ENCODE measurements at places on chromosomes 6 and 20.
A peak's percentile ranks its signal among the peaks of the same experiment; 100 is the strongest.

GRCh38 chr20:22826306-22827230 lies 208.5 kb upstream of the SSTR4 start:
- DNase-seq: no peak

DNA sequence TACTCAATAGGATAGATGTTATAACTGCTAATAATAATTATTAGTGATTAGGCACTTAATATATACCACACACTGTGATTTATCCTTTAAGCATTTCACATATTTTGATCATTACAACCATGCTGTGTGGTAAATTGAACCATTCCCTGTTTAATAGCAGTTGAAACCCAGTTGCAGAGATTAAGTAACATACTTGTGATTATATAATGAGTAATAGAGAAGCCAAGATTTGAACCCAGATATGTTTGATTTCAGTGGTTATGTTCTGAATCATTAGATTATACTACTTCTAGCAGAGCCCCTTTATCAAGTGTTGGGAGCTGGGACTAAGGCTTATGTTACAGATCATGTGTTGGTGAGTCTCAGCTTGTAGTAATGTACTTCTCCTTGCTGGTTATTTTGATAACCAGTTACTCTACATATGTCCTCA lies 44.1 kb downstream of the STK4 start:
- no peak for DNase-seq

DNA sequence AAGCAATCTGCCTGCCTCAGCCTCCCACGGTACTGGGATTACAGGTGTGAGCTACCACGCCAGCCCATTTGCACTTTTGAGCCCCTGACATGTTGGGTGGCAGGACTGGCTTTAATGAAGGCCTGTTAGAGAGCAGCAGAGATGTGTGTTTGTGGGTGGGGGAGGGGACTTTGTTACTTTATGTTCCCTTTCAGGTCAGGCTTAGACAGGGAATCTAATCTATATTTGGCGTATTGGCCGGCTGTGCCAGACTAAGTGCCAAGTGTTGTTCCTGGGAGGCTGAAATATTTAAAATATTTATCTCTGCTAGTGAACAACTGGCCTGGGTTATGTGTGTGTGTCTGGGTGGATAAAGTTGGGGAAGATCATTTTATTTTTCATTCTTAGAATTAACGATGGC lies 6.1 kb downstream of the GMPR start:
- no peak for DNase-seq

DNA sequence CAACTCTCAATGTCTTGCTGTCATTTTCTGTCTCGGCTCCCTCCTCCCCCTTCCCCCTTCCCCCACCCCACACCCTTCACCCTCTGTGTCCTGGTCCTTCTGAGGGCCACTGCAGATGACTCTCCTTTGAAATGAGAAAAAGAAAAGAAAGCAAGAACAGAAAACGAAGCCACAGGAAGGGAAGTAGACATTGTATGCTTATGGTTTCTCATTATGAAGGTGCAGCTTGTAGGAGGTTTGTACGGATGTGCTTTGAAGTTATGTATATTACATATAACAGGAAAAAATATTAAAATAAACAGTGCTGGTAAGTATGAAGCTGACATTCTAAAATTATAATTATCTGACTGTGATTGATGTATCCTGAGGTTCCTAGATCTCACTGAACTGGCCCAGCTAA lies 6.3 kb upstream of the AAR2 start:
- no peak for DNase-seq

DNA sequence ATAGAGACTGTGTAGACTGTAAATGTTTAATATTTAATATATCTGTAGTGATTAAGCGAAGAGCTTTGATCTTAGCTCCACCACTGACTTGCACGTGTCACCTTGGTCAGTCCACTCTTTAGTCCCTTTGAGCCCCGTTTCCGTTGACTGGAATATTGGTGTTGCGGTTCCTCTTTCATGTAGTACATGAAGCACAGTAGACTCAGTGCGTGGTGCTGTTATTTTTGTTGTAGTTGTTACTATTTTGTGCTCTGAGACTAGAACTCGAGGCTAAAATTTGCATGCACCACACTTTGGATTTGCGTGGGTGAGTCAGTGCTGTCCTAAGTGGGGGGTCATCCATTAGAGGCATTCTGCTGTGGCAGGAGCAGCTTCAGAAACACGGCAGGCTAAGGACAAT lies 291.4 kb downstream of the QKI start:
- DNase-seq: no peak

DNA sequence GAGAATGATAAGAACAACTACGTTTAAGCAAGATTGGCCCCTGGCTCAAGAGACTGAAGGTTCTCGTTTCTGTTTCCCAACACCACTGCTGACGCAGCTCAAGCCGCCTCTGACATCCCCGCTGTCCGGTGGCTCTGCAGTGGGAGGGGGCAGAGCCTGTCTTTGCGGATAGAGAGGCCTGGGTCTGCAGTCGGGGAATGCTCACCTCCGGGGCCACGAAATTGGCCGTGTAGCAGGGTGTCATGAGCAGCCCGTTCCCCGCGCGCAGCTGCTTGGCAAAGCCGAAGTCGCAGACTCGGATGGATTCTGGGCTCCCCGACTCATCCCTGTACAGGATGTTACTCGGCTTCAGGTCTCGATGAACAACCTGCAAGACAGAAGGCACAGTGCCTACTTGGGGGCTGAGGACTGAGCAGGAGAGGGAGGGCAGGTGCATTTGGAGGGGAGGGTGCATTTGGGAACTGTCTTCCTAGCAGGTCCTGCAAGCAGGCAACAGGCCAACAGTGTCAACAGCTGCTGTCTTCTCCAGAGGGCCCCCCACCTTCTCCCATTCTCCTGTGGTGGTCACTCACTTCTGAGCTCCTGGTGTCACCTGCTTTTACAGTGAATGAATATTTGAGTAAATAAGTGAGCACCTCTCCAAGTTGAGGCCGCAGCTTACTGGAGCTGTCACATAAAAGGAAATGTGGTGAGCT lies 40.5 kb upstream of the MPC1 start:
- no peak for DNase-seq

GRCh38 chr6:17725083-17725482 lies 18.4 kb upstream of the NUP153 start:
- DNase-seq: no peak

DNA sequence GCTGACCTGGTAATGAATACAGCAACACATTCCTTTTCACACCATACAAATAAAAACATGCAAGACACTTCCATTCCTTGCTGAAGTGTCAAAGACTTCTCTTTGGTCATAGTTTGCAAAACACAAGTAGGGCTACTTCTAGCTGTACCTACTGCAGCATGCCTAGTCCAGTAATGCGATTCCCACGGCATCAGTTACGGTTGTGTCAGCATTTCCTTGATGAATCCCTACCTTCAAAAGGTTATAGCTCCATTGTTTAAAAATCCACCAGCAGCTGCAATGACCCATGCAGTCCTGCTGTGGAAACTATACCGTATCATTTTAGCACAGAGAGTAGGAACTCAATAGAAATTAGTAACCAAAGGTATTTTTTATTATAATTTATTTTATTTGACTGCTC lies 1371.5 kb downstream of the EPHA7 start:
- DNase-seq: no peak

DNA sequence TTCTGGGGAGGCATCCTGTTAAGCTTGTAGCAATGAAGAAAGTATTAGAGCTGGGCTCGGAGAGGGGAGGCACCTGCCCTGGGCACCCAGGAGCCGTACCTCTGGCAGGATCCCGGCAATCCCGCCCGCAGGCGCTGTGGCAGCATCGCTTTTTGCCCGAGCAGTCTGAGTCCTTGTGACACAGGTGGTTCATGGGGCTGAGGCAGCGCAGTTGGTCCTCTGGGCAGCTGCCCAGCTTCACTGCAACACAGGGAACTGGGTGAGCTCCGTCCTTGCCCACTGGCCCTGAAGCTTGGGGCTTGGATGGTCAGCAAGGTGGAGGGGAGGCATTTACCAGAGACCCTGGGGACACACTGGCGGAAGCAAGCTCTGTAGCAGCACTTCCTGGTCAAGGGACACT lies 4.7 kb downstream of the WFDC5 start:
- DNase-seq: no peak

- no peak for DNase-seq
Observed at GRCh38 chr6:43680308-43681200, 7.0 kb downstream of the MRPS18A start.

DNA sequence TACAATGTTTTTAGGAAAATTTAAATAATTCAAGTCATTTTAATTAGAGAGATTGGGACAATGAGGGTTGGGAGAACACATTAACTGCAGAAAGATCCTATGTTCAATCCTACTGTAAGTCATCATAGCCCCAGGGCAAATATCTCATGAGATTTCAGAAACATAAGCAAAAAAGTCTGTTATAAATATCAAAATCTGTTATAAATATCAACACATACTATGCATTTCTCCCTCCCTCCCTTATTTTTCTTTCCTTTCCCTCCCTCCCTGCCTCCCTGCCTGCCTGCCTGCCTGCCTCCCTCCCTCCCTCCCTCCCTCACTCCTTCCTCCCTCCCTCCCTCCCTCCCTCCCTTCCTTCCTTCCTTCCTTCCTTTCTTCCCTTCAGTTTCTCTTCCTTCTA lies 267.3 kb upstream of the SASH1 start:
- DNase-seq: no peak

DNA sequence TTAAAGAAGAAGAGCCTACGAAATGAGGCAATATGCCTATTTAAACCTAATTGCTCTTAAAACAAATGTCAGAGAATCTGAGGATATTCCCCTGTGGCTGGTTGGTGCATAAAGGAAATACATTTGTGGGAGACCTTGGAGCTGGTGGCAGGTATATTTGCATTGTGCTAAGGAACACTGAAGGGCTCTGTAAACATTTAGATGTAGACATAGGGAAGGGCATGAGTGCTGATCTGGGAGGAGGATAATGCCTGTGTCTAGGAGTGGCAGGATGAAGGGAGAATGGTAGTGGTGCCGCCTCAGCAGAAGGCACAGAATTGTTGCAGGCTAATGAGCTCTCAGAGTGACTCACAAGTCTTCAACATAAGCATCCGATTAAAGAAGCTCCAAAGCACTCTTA lies 85.8 kb downstream of the CD164 start:
- no peak for DNase-seq

DNA sequence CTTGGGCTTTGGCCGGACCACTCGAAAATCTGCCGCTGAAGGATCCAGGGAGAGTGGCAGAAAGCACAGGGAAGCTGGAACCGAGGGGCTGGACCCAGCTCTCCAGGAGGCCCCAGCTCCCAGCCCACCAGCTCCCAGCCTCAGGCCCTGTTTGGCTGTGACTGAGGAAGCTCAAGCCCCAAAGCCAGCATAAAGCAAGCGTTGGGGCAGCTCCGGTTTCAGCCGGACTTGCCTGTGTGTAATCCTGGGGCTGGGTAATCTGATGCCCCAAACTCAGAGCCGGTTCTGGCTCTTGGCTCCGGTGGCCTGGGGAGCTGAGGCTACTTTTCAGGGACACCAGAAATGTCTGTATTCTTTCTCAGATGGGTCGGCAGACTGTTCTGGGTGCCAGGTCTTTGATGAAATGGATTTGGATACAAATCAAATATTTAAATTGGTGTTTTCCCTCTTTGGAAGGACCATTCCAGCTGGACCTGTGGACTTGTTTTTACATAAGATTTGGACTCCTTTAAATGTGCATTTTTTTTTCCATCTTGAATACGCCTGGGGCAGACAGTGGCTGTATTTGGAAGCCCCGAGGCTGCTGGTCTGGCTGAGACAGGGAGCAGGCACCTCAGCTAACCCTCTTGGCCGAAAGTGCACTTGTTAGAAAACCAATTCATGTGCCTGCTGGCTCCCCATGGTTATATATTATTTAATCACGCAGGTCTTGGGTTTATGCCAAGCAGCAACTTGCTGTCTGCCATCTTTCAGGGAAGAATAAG lies 29.7 kb downstream of the RPP40 start:
- no peak for DNase-seq

DNA sequence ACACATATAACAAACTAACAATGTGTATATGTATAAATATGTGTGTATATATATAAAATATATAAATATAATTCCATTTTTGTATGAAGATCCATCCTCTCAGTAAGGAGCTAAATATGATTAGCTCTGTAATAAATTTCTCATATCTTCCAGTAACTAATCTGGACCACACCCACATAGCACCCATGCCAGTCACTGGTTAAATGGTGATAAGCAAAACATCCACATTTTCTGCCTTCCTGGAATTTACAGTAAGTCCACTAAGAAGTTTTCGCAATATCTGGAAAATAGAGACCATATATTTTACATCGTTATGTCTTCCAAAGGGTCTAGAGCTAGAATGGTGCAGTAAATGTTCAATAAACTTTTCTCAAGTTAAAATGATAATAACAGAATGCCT lies 151.5 kb upstream of the STMND1 start:
- no peak for DNase-seq

DNA sequence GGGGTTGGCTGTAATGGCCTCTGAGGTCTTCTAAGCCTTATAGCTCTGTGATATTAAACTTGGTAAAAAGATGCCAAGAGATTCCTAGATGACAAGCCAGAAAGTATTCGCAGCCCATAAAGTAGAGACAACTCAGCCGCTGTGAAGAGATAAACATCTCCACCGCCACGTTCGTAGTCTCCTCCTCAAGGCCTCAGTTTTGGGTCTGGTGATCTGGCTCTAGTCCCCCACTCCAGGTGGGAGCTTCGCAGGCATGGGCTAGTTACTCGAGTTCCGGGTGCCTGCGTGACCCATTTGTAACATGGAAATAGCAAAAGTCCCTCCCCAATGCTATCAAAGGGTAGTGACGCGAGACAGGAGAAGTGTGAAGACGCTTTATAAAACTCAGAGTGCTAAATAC lies 28.3 kb upstream of the AFDN start:
- no peak for DNase-seq

DNA sequence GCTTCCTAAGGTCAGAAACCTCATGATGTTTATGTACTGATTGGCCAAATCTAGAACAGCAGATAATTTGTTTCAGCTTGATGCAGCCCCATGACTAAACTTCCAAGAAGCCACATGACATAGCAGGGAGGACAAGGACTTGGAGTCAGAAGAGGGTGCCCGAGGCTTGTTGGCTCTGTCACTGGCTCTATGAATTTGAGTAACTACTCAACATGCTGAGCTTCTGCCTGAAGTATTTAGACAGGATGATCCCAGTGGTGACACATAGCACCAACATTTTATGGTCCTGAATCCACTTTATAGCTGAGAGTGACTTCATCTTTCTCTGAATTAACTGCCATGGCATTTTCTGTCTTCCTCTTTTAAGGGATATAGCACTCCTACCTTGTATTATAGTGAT lies 13.5 kb upstream of the TBX18 start:
- no peak for DNase-seq

GRCh38 chr6:110355727-110356126 lies 2.4 kb downstream of the METTL24 start:
- no peak for DNase-seq

GRCh38 chr6:163413345-163414116 lies 987 bp upstream of the QKI start:
- peak; percentile 86 for DNase-seq

- no peak for DNase-seq
Observed at GRCh38 chr6:6417475-6417874, 97.0 kb upstream of the F13A1 start.

Data from COLO829 (cell line).